ENCODE measurements at places on chromosomes 2 and 18.

GRCh38 chr2:160326786-160327185, 126.7 kb upstream of the ITGB6 start:
- DNase-seq, result peak; percentile 40

DNA sequence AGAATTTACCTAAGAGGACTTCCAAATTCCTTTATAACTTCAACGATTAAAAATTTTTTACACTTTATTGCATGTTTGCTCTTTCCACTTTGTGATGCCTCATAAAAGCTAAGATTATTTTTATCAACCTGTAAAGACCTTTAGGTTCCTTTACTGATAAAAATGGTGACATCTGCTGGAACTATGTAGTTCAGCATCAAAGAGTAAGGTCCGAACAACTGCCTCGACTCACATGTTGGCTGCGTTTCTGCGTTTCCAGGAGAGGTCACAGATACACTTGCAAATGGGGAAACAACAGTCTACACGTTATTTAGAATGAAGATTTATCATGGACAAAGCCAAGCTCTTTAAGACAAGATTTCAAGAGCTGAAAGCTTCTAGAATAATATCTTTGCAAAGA, 18.8 kb upstream of the TMX3 start:
- DNase-seq, result no peak

DNA sequence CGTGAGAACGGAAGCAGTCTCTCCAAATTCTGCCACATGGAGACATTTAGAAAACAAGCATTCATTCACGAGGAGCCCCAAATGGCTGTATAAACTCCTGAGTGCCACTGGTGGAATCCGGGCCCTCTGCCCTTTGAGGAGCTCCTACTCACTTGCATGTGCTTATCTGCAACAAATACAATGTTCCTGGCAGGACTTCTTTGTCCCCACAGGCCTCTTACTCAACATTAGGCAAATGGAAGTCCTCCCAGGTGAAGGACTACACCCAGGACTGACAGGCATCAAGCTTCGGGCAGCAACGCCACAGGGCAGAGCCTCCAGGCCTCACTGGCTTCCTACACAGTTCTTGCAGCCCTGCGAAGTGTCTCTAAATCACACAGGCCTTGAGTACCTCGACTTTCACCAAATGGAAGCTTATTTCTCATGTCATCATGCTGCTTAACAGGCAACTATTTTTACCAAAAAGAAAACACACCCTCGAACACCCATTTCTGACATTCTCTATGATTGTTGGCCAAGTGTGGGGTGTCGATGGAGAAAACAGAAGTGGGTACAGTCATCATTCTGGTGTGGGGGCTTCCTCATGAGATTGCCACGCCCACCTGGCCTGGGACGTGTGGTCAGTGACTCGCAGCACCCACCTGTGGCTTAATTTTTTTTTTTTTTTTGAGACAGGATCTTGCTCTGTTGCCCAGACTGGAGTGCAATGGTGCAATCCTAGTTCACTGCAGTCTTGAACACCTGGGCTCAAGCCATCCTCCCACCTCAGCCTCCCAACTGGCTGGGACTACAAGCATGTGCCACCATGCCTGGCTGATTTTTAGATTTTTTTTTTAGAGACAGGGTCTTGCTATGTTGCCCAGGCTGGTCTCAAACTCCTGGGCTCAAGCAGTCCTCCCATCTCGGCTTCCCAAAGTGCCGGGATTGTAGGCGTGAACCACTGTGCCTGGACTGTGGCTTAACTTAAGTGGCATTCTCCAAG, 186.8 kb upstream of the GLI2 start:
- no peak for DNase-seq

DNA sequence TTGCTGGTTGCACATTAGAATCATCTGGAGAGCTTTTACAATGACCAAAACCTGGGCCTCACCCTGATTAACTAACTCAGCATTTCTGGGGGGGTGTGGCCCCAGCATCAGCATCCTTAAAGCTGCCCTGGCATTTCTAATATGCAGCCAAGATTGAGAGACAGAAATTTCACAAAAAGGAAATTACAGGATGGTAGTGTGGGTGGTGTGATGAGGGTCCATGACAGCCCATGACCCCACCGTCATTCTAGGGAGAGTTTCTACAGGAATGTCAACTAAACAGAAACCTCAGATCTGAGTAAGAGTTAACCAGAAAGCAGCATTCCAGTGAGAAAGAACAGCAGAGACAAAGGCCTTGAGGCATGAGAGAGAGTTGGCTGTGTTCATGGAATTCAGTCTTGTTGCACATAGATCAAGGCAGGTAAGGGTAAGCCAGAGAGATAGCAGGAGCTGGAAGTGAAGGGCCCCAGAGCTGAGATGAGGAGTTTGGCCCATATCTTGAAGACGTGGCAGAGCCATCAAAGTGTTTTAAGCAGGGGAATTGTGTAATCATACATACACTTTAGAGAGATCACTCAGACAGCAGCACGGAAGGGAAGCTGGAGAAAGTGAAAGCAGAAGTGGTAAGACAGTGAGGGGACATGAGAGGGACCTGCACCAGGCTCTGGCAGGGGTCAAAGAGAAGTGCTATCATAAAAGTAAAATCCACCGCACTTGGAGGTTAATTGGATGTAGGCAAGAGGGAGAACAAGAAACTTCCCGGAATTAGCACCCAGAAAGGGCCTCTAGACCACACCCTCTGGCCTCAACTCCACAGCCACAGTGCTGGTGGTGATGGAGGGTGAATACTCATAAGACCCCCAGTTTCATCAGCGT, 7.8 kb upstream of the TRABD2A start:
- DNase-seq, result no peak

DNA sequence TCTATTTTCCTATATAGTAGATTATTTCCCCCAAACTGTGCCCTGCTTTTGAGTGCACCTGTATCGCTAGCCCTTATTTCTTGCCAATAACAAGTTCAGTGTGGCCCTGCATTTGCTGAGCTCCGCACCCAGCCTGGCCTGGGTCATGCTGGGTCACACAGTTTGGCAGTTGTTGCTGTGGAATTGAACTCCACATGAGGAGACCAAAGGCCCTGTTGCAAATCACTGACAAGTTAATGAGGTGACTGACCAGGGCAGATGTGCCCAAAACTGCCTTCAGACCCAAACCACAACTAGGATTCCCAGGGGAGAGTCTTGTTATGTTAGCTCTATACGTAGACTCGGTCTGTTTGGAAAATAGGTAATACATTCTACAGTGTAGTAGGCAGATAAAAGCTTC, 31.0 kb downstream of the COL4A4 start:
- DNase-seq, result no peak

- no peak for DNase-seq
Measured at GRCh38 chr18:12281861-12282260, 26.2 kb upstream of the TUBB6 start.

DNA sequence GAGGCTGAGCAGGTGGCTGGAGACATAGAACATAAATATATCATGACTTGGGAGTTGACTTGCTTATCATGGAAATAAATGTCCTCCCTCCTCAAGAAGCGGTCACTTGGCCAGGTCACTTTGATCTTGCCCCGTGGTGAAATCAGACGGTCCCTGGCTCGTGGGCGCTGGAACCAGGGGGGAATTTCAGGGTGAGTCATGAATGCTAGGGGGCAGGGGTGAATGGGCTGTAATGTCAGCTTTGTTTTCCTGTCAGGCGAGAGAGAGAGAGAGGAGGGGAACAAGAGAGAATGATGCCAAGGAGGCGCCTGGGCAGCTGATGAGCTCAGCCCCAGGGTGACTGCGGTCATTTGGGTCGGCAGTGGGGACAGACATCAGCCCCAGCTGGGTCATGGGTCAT, 47.7 kb downstream of the RRM2 start:
- DNase-seq, result no peak

DNA sequence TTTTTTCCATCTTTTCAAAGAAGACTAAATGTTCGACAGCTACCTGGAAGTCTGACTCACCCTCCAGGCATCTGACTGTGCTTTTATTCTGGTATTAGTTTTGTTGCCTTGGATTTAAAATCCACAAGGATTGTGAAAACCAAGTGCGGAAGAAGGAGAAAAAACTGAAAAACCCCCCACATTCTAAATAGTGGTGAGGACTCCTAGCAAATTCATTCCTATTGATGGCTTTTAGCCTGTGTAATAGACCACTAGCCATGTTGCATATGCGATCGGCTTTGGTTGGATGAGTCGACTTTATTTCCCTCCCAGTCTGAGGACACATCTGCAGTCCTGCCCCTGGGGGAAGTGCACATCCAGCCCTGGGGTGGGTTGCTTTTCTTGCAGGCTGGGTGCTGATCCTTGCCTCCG, 16.9 kb downstream of the LDLRAD4 start:
- DNase-seq, result no peak

DNA sequence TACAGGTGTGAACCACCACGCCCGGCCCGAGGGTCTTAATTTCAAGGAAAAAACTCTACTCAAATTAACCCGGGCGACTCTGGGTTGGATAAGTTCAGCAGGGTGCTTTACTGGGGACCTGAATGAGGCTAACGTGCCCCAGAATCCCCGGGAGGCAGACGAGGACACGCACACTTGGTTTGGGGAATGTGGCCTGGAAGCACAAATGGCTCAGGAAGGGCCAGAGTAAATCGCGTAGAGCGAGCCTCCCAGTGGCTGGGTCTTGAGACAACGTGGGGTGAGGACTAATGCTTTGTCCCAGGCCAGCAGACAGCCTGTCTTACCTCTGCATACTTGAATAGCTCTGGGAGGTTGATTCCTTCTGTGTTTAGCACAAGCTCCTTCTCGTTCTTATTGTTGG, 75.8 kb downstream of the POLR1A start:
- DNase-seq, result no peak

- DNase-seq, result no peak
Measured at GRCh38 chr2:239897596-239898235, 127.4 kb downstream of the NDUFA10 start.

DNA sequence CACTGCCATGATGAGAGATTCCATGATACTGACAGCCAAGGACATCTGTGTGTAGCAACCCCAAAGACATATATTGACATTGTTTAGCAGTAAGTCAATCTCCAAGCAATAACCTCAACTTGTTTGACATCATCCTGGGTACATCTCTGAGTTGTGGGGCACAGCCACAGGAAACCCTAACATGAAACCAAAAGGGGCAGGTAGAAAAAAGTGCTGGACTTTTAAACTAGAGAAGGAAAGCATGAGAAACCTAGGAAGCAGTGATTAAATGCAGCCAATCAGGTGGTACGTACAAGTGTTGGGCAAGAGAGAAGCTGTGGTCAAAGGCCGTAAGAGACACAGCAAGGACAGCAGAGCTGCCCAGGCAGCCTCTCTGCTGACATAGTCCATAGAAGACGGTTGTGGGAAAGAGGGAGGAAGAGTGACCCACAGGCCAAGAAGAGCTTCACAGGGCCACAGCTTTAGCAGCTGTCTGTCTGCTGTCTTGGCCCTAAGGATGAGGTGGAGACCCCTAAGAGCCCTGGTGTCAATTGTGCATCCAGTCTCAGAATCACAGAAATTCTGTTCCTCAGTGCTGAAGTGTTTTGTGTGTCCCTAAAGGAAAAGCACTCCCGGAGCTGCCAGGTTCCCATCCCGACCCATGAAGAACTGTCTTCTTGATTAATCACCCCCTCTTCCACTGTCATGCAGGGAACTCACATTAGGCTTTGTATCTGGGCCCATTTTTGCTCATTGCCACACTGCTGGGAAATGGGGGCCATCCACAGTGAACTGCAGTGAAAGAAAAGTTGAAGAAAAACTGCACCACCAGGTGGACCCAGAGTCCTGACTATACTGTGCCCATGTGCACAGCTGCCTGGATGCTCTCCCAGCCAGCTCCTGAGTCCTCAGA, 25.4 kb upstream of the CHN1 start:
- peak; percentile 67 for DNase-seq

DNA sequence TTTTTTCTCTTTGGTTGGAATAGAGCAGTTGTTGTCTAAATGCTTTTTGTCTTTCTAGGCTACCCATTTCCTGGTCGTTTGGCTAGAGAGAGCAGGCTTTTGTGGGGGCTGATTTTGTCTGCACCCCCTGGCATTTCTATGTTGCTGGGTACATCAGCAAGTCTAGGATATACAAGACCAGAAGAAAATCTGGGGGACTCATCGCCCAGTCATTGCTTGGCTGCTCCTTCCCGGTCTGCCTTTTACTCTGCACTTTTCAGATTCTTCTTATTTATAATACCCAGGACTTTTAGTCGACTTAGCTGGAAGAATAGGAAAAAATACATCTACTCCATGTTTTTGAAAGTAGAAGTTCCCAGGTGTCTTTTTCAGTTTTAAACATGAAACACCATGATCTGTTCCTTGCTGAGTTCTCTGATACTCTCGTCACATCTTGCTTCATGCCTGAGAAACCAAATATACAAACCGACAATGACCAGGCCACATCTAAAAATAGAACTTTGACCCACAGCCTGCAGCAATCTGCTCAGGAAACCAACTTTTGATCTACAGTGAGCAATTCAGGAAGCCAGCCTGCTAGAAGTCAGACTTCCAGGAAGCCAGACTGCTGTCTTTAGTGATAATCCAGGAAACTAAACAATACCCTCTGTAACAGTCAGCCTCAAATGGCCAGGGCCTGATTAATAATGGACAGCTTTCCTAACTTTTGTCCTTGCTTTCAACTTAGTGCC, 163.8 kb upstream of the MEX3C start:
- no peak for DNase-seq

- no peak for DNase-seq
Measured at GRCh38 chr2:42724886-42725285, 39.0 kb downstream of the OXER1 start.

DNA sequence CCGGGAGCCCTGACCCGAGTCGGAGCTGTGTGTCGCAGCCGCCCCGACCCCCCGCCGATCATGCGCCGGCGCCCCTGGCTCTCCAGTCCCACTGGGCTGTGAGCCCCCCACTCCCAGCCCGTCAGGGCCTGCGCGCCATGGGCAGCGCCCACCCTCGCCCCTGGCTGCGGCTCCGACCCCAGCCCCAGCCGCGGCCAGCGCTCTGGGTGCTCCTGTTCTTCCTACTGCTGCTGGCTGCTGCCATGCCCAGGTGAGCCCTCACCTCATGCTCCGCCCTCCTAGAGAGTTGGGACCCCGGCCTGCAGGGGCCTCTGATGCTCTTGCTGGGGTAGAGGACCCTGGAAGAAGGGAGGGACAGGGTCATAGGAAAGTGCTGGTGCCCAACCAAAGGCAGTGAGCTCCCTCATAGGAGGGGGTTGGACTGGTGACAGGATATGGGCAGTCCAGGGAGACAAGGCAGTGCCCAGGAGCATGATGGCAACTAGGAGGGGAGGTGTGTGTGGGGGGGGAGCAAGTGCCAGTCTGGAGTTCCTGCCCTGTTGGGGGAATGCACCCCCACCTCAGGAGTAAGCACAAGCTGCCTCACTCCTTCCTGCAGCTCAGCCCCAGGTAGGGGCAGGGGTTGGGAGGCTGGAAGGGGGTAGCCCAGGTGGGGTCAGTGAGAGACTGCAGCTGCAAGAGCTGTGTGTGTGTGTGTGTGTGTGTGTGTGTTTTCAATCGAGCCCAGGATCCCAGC, 375 bp downstream of the WNT10A start:
- no peak for DNase-seq
